Left ventricle myocardium inferior (tissue), 1 donor: ENCODE measurements at places on chromosomes 1 and 21. TPM values are rescaled to one million over a fixed set of nuclear protein-coding genes. Genes with fewer than 3 reads are reported as not detected.

Gene PGLYRP4
- not detected for total RNA-seq

- no peak overlapping the region for H3K4me3 ChIP-seq
- no peak for DNase-seq
- H3K4me1 ChIP-seq = peaks cover 84% of the 10 kb centered on the region
- no peaks in the 10 kb centered on the region for H3K27me3 ChIP-seq
- H3K36me3 ChIP-seq = no peaks in the 10 kb centered on the region
- no peak overlapping the region for H3K27ac ChIP-seq
Measured at GRCh38 chr1:54367613-54368012, 38.6 kb downstream of the SSBP3 start.

- H3K27me3 ChIP-seq = peaks cover 31% of the 10 kb centered on the region
- H3K36me3 ChIP-seq = no peaks in the 10 kb centered on the region
- H3K4me3 ChIP-seq = no peak overlapping the region
- no peaks in the 10 kb centered on the region for H3K4me1 ChIP-seq
- no peak for DNase-seq
Measured at GRCh38 chr1:177631770-177632169, 338.1 kb downstream of the SEC16B start.

Gene MAGOH
- 29.5 TPM for total RNA-seq

Gene S100A9
- total RNA-seq = 62.2 TPM

GRCh38 chr1:226875641-226876295 lies 5.4 kb downstream of the PSEN2 start:
- no peak overlapping the region for H3K27ac ChIP-seq
- H3K36me3 ChIP-seq = peaks cover 33% of the 10 kb centered on the region
- H3K4me3 ChIP-seq = no peak overlapping the region
- H3K27me3 ChIP-seq = no peaks in the 10 kb centered on the region
- H3K4me1 ChIP-seq = peaks cover 39% of the 10 kb centered on the region

- H3K4me1 ChIP-seq = peaks cover 9% of the 10 kb centered on the region
- no peak overlapping the region for H3K4me3 ChIP-seq
- H3K36me3 ChIP-seq = no peaks in the 10 kb centered on the region
- no peak overlapping the region for H3K27ac ChIP-seq
Measured at GRCh38 chr21:40166291-40166843, 299.1 kb downstream of the PCP4 start.

Gene AMY1C
- not detected for total RNA-seq

DNA sequence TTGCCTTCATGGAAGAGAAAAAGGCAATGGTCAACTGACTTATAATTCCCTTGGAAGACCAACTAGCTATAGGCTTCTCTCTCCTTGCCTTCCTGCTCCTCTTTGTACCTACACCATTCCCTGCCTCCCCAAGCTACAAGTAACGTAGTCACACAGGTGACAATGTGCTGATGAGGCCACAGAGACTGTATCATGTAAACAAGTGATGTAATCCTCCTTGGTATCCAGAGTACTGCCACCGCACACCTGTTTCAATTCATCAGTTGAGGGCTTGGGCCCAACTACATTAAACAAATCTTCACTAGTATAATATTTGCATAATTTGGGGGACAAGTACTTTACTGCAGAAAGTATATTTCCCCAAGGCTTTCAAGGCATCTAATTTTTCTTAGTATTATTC lies 76.4 kb upstream of the SCYL3 start:
- H3K27ac ChIP-seq = no peak overlapping the region
- no peak for DNase-seq
- no peak overlapping the region for H3K4me3 ChIP-seq
- H3K4me1 ChIP-seq = no peaks in the 10 kb centered on the region
- no peaks in the 10 kb centered on the region for H3K27me3 ChIP-seq

- no peaks in the 10 kb centered on the region for H3K36me3 ChIP-seq
- H3K4me1 ChIP-seq = no peaks in the 10 kb centered on the region
- no peak overlapping the region for H3K27ac ChIP-seq
- no peaks in the 10 kb centered on the region for H3K27me3 ChIP-seq
- DNase-seq = no peak
Measured at GRCh38 chr1:246078126-246078887, 428.8 kb downstream of the SMYD3 start.

GRCh38 chr1:181818943-181819342 lies 242.6 kb downstream of the ZNF648 start:
- DNase-seq = no peak
- H3K4me3 ChIP-seq = no peak overlapping the region
- H3K27me3 ChIP-seq = peaks cover 7% of the 10 kb centered on the region
- no peaks in the 10 kb centered on the region for H3K36me3 ChIP-seq
- no peak overlapping the region for H3K27ac ChIP-seq
- no peaks in the 10 kb centered on the region for H3K4me1 ChIP-seq

- H3K27ac ChIP-seq = peak overlapping the region; percentile 94
- no peaks in the 10 kb centered on the region for H3K36me3 ChIP-seq
- H3K4me1 ChIP-seq = peaks cover 65% of the 10 kb centered on the region
- no peak for DNase-seq
Measured at GRCh38 chr1:31939484-31940329, 1.5 kb upstream of the PTP4A2 start.

Gene LRP8
- 1.8 TPM for total RNA-seq

GRCh38 chr1:196278816-196279215 lies 329.4 kb downstream of the KCNT2 start:
- H3K4me1 ChIP-seq = no peaks in the 10 kb centered on the region
- H3K27me3 ChIP-seq = no peaks in the 10 kb centered on the region
- H3K27ac ChIP-seq = no peak overlapping the region
- no peak for DNase-seq
- no peak overlapping the region for H3K4me3 ChIP-seq
